ENCODE measurements at places on chromosomes 11 and 22. TPM values are rescaled to one million over a fixed set of nuclear protein-coding genes. Genes with fewer than 3 reads are reported as not detected.

GTF2H1 gene
- 36.9 TPM for total RNA-seq

FGF3 gene
- total RNA-seq: not detected

WNT11 gene
- not detected for total RNA-seq

PARVA gene
- total RNA-seq: 56.9 TPM

GLB1L2 gene
- total RNA-seq: 0.99 TPM

DEUP1 gene
- total RNA-seq: not detected

FAT3 gene
- total RNA-seq: 3.3 TPM

HTATIP2 gene
- 78.6 TPM for total RNA-seq

DDT gene
- 116 TPM for total RNA-seq

PTS gene
- total RNA-seq: 20.6 TPM

TRIM51 gene
- total RNA-seq: not detected

CELF1 gene
- total RNA-seq: 60.1 TPM

OR2AG1 gene
- not detected for total RNA-seq

PDXP gene
- total RNA-seq: 19.7 TPM
